SIG-M5 (cell line): ENCODE measurements at places on chromosomes 13 and 19.

GRCh38 chr13:59663707-59664106 is 500.0 kb downstream of the DIAPH3 start:
- DNase-seq = no peak

DNA sequence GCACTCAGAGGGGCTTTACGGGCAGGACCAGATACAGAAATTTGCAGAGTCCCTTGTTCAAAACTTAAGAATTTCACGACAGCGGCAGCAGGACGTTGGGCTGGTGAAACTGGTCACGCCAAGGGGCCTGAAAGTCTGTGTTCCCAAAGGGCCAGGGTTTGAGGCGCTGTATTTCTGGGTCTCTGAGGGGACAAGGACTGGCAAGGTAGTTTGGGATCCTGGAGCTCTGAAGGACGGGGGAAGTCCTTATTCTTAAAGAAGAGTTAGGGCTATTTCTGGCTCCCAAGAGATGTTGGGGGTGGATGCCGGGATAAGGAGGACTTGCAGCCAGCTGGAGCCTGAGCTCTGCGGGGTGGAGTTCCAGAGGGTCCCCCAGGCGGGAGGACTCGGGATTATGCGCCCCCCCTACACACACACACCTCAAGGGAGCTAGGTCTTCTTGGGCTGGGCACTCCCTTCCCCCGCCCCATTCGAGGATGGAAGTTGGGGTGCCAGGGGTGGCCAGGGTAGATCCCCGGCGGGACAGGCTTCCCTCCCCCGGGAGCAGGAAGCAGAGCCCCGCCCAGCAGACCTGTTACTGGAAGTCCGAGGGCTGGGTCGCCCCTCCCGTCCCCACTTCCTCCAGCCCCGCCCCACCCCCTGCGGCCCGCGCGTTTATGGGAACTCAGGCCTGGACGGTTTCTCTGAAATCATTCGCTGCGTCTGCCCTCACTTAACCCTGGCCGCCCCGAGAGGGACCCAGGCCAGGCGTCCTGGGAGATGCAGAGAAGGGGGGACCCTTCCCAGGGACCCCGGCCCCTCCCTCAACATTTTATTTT is 5.6 kb downstream of the BCL3 start:
- DNase-seq = no peak

GRCh38 chr19:756236-756635 is 5.3 kb downstream of the MISP start:
- DNase-seq = no peak

- no peak for DNase-seq
Measured at GRCh38 chr19:12035220-12036172, at the start of gene ZNF433. Gene ZNF433 (minus strand): TSS chr19:12035679. CDS start chr19:12035539, 140 bp downstream.

- DNase-seq = no peak
Measured at GRCh38 chr13:112103260-112103838, 36.4 kb downstream of the SOX1 start.

DNA sequence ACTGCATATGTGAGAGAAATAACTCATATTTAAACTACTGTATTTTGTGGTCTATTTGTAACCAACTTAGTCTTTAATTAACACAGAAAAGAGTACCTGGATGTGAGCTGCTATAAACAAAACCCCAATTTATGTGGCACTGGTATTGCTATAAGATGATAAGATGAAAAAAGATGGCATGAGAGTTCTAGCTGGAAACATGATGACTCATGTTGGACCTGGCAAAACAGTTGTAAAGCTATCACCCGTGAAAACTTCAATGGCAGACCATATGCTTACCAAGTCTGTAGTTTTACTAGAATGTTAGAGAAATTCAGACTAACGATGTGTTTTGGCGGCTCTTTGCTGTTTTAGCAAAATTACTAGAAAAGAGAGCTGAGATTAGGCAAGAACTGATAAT is 69.6 kb upstream of the PCDH9 start:
- DNase-seq = no peak
